ENCODE measurements at places on chromosomes 2 and 18.

DNA sequence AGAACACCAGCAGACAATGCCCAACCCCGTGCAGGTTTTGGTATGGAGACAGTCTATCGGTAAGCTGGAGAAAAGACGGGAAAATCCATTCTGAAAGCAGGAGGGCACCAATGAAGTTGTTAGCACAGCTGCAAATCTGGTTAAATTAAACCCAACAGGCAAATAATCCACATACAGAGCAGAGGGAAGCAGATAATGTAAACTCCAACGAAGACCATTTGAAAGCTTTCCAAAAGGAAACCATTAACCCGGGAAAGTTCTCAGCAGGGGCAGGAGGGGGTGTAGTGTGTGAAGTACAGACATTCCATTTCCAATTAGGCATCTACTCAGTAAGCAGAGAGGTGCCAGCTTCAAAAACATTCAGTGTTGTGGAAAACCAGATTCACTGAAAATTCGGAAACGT lies 10.3 kb downstream of the EDAR start:
- DNase-seq = no peak

- no peak for DNase-seq
Observed at GRCh38 chr2:103784261-103784660, 1022.4 kb downstream of the TMEM182 start.

DNA sequence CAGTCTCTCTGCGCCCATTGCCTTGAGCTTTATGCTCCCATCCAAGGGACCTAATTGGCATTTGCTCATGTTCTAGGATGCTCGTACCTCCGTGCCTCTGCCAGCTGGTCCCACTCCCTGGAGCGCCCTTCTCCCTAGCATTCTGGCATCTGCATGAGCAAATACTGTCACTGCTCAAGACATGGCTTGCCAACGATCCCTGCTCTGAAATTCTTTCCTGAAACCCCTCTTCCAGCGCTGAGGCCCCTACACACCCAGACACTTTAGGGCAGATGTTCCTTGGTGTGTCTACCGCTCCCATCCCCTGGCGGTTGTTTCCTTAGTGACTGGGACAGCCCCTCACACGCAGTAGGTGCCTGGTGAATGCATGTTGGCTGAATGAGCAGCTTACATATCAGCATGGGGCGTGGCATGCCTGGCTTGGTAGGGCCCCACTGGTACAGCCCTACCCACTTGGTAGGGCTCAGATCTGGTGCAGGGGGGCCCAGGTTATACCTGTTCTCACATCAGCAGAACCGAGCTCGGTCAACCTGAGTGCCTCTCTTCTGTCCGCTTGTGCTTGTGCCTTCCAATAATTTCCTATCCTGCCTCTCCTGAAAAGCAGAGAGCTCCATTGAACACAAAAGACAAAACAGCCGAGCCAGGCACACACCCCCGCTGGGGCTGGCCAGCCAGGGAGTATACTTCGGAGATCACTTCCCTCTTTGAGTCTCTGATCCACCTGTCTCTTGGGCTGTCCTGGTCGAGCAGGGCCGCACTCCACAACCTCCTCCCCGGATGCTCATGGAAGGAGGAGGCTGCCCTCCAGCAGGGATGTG lies 59.2 kb downstream of the INHBB start:
- no peak for DNase-seq

GRCh38 chr2:112339986-112340385 lies 64.6 kb downstream of the ZC3H6 start:
- no peak for DNase-seq

DNA sequence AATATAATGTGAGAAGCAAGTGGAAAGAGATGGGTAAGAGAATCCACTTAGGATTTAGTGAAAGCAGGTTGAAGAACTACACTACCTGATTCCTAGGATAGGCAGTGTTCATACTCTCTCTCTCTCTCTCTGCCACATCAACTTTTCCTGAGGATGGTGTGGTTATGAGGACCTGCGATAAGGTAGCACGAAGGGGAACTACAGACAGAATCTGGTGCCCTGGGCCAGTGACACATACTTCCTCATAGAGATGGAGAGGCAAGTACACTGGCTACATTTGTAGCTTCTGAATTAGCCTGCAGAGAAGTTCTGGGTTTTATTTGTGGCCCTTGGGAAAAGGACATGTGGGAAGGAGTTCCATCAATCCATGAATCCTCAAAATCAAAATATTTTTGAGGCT lies 44.5 kb downstream of the PTH2R start:
- DNase-seq = no peak

- DNase-seq = no peak
Observed at GRCh38 chr2:57542081-57542480, 504.5 kb upstream of the VRK2 start.

DNA sequence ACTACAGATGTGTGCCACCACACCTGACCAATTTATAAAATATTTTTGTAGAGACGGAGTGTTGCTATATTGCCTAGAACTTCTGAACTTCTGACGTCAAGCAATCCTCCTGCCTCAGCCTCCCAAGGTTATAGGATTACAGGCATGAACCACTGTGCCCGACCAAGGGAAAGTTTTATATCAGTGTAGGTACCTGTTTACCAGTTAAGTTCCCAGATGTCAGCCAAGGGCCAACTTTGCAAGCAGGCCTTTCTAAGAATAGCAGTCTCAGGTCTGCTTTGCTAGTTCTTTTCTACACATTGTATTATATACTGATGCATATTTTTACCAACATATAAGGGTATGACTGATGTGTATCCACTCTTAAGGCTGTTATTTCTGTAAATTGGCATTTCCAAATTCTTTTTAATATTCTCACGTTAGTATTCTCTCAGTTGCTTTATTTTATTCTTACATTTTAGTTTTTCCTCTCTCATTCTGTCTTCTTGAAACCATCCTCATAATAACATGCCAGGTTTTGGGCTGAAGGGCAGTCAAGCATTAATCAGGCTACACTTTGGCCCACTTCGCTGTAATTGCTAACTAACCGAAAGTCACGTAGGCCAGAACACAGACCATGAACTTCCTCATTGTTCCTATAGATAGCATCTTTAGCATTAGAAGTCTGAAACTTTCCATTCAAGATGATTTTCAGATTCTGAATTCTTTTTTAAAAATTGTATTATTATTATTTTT lies 25.0 kb upstream of the CXXC1 start:
- no peak for DNase-seq

DNA sequence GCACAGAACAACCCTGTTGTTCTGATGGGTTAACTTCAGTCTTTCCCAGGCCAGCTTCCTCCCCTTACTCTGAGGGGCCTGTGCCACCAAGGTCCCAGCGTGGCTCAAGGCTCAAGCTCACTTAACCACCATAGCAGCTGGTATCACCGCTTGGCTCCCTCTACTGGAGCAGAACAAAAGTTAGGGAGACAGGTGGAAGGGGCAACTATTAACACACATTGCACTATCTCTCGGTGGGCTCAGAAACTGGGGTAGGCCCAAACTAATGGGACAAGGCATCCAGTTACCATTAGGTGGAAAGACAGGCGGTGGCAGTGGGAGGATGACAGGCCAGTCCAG lies 88.7 kb upstream of the ATL2 start:
- DNase-seq = no peak

DNA sequence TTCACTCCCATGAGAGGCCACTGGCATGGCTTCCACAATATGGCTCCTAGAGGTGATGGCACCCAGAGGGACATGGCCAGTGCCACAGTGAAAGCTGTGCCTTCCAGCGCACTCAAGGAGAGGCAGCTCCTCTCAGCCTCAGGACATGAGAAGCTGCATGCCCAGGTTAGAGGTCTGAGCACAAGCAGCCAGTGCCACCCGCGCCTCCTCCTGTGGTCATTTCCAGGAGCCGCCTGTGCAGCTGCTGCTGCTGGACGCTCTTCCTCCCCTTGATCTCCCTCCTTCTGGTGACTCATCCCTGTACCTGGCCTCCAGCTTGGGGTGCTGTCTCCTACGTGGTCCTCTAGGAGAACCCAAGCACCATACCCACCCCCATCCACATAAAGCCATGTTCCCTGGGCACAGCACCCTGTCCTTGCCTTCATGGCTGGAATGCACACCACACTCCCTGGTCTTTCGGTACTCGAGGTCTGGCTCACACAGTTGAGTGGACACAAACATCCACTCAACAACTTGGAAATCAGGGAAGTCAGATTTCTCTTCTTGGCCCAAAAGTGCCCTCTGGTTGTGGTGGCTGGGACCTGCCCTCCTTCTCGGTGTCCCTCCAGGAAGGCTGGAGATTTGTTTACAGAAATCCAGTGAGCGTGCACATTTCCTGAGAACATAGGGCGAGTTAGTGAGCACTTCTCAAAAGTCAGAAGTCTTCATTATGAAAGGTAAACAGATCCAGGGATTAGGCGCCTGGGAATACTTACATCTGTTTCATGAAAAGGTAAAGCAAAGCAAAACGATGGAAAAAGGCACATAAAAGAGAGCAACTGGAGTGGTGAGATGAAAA lies 96.7 kb downstream of the EIPR1 start:
- DNase-seq = no peak

GRCh38 chr2:37698931-37699481 lies 27.6 kb upstream of the CDC42EP3 start:
- no peak for DNase-seq

GRCh38 chr18:44025421-44025820 lies 655.3 kb upstream of the SETBP1 start:
- DNase-seq = no peak

GRCh38 chr2:128577141-128577930 lies 258.7 kb upstream of the HS6ST1 start:
- no peak for DNase-seq

GRCh38 chr18:26040051-26040656 lies 50.3 kb downstream of the SS18 start:
- DNase-seq = no peak

DNA sequence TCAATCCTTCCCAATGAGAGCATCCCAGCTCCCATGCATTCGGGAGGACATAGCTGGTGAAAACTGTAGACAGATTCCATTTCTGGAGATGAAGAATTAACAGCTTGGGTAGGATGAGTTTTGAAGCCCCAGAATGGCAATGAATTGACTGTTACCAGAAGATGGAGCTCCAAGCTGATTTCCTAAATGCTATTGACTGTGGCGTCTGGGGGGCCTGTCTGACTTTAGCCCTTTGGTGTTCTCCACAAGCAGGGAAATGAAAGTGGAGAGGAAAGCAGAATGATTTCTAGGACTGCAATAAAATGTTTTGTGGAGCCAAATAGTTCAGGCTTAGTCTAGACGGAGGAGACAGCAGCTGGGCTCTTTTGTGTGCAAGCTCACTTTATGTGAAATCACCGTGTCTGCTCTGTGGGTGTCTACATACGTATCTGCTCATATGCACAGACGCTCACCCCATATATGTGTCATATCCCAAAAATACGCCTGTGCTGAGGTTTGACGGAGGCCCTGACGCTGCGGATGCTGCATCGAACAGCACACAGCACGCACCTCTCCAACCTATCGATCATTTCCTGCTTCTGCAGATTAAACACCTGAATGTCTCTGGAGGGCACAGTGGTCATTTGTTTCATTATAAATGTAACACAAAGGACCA lies 166.4 kb upstream of the PXDN start:
- DNase-seq = no peak

- DNase-seq = no peak
Observed at GRCh38 chr2:212990697-212991096, 160.7 kb downstream of the IKZF2 start.

DNA sequence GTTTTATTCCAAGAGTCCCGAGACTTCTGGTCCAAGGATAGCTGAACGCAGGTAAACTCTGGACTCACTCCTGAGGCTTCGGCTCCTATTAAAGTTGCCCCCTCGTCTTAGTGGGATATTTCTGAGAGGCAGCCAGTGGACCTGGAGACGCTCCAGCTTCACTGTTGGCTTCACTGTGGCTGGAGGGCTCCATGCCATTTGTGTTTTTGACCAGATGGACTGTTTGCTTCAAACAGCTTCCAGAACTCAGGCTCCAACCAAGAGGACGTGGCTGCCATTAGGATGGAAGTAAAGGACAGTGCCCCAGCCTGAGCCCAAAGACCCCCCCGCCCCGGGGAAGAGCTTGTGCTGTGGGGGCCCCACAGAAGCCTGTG lies 94.4 kb upstream of the LDAH start:
- no peak for DNase-seq

- no peak for DNase-seq
Observed at GRCh38 chr2:3456125-3456524, 63.2 kb downstream of the ADI1 start.

- no peak for DNase-seq
Observed at GRCh38 chr2:112143150-112143549, 5.0 kb downstream of the FBLN7 start.

GRCh38 chr2:239267288-239267951 lies 133.4 kb downstream of the HDAC4 start:
- DNase-seq = peak; percentile 84

DNA sequence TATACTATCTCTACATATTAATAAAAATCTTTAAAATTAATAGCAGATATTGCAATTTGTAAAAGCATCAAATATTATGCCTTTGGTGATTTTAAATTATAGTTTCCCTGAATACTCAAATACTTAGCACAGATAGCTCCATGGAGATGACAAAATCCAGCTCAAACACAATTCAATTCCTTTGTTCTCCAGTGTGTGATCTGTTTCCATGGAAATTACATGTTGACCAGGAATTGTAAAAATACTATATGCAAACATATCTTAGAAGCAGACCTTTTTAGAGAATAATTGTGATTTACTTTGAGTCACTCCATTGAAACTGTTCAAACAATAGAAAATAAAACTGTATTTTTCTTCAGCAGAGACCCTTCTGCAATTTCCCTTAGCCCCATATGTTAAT lies 68.3 kb downstream of the FAM161A start:
- no peak for DNase-seq

DNA sequence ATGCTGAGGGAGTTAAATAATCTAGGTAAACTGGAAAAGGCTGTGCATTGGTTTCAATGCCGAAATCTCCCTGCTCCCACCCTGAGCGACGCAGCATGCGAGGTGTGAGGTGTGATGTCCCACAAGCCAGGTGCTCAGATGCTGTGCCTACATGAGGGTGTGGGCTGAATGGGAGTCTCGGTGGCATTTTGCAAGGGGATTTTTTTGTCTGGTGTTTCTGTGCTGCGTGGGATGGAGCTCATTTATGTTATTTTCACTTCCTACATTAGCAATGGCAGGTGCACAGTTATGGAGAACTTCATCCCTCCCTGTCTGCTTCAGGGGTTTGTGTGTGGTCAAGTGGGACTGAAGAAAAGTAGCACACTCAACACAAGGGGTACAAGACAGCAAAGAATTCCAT lies 110.2 kb upstream of the CCDC68 start:
- no peak for DNase-seq

GRCh38 chr2:172370821-172371455 lies 56.4 kb upstream of the ITGA6 start:
- no peak for DNase-seq

DNA sequence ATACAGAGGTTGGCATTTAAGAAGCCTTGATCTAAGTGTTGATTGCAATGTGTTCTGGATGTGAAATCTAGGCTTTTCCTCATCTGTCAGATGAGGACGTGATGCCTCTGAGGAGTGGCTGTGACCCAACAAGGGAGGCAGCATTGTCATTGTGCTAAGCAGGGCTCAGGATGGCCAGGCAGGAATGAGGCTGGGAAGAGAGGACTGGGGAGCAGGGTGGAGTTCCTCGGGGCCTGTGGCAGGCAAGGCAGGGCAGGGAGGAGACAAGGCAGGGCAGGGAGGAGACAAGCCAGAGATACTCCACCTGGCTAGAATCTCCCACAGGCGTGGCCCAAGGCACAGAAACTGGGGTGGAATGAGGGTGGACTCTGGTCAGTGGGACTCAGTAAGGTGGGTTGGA lies 116.6 kb downstream of the RPIA start:
- no peak for DNase-seq

Data from stimulated activated CD8-positive, alpha-beta memory T cell treated with anti-CD3 and anti-CD28 coated beads, Interleukin-2, amount 100 ng/mL, for 1 hour (primary cell).